Osteocyte (in vitro differentiated cells): ENCODE measurements at places on chromosomes 2 and 18. TPM values are rescaled to one million over a fixed set of nuclear protein-coding genes. Genes with fewer than 3 reads are reported as not detected.

DNA sequence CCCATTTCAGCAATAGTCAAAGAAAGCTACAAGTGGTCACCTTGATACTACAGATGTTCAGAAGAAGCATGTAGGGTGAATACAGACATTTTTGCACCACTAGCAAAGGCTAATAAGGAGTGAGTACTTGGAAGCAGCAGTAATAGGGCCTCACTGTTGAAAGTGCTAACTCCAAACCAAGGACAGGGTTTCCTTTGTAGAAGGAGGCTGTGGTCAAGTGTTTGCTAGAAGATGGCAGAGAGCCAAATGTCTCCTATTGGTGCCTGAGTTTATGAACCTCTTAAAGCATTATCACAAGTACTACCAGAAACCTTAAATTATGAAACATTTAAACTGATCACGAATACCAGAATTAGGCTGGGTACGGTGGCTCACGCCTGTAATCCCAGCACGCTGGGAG lies 308.1 kb downstream of the ZEB2 start:
- H3K4me3 ChIP-seq: no peak overlapping the region
- H3K4me1 ChIP-seq: peaks cover 3% of the 10 kb centered on the region
- H3K36me3 ChIP-seq: peaks cover 11% of the 10 kb centered on the region
- H3K27me3 ChIP-seq: no peaks in the 10 kb centered on the region
- H3K27ac ChIP-seq: no peak overlapping the region
- no peak for DNase-seq

GRCh38 chr2:29295845-29296244 lies 180.6 kb downstream of the CLIP4 start:
- H3K27ac ChIP-seq: no peak overlapping the region
- H3K4me1 ChIP-seq: no peaks in the 10 kb centered on the region

- peaks cover 5% of the 10 kb centered on the region for H3K27me3 ChIP-seq
- H3K4me3 ChIP-seq: no peak overlapping the region
- H3K27ac ChIP-seq: no peak overlapping the region
- DNase-seq: no peak
- H3K36me3 ChIP-seq: no peaks in the 10 kb centered on the region
- peaks cover 4% of the 10 kb centered on the region for H3K4me1 ChIP-seq
These were observed 18.8 kb upstream of the TEX44 start for GRCh38 chr2:231573698-231574421.

TDRD15 gene
- total RNA-seq: not detected in 2 replicates

DNA sequence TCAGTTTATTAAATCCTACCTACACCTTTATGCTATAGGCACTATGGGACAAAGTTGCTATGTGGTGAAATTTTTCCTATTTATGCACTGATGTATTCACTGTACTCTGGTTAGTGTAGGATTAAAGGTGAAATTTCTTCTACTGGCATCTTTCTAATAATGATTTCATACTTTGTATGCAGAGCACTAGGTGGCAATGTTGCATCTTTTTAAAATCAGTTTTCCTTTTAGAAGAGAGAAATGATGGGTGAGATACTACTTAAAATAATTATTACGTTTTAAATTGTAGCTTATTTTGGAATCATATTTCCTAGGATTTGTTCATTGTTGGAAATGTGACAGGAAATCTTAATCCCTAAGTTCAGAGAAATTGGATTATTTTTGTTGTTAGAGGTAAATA lies 150.9 kb downstream of the CD8B2 start:
- no peak overlapping the region for H3K4me3 ChIP-seq
- H3K27ac ChIP-seq: no peak overlapping the region
- DNase-seq: no peak
- H3K4me1 ChIP-seq: peaks cover 9% of the 10 kb centered on the region
- peaks cover 27% of the 10 kb centered on the region for H3K27me3 ChIP-seq

DNA sequence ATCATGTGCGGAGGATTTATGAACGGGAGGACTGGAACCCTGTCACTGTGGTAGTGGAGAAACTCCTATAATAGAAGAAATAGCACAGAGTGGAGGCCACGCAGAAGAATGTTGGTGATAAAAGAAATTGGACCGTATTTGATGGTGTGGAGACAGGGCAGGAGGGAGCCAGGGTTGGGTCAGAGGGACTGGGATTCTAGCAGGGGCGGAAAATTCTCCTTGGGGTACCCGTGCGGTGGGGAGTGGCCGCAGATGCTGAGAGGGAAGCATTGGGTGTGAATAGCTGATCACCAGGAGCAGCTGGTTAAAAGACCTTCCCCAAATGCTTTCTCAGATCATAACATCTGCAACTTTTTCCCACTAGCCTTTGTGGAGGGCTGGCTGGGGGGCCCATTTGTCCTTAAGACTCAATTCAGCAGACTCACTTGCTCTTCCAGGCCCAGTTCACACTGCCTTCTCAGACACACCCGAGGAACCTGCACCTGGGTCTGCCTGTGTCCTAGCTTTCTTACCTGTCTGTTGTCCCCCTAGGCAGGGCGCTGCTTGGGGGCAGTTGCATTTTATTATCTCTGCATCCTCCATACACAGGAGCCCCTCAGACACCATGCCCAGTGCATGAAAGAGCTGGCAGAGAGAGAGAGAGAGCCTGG lies 7.1 kb downstream of the SH3BP4 start:
- H3K27me3 ChIP-seq: no peaks in the 10 kb centered on the region
- H3K27ac ChIP-seq: no peak overlapping the region
- H3K36me3 ChIP-seq: no peaks in the 10 kb centered on the region
- no peak overlapping the region for H3K4me3 ChIP-seq

REG1A gene
- total RNA-seq: not detected in 2 replicates

GRCh38 chr2:2464643-2465042 lies 133.6 kb upstream of the MYT1L start:
- H3K4me3 ChIP-seq: no peak overlapping the region
- no peak for DNase-seq
- no peak overlapping the region for H3K27ac ChIP-seq
- no peaks in the 10 kb centered on the region for H3K27me3 ChIP-seq
- H3K36me3 ChIP-seq: no peaks in the 10 kb centered on the region

DNA sequence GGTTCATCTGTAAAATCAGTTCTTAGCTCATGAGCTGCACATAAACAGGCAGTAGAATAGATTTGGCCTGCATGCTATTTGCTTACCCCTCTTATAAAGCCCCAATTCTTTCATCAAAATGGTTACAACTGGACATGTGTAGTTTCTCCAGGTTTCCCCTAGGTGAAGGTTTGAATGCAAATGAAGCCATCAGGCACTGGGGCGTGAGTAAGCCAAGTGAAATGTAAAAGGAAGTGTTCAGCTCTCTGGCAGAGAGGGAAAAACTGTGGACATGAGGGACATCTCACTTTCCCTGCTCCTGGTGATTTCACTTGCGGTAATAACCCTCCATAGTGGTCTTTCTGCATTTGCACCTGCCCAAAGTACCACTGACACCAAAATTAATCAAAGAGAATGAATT lies 1402.3 kb upstream of the LRRTM1 start:
- H3K27ac ChIP-seq: no peak overlapping the region
- H3K36me3 ChIP-seq: no peaks in the 10 kb centered on the region
- DNase-seq: no peak
- no peak overlapping the region for H3K4me3 ChIP-seq

DNA sequence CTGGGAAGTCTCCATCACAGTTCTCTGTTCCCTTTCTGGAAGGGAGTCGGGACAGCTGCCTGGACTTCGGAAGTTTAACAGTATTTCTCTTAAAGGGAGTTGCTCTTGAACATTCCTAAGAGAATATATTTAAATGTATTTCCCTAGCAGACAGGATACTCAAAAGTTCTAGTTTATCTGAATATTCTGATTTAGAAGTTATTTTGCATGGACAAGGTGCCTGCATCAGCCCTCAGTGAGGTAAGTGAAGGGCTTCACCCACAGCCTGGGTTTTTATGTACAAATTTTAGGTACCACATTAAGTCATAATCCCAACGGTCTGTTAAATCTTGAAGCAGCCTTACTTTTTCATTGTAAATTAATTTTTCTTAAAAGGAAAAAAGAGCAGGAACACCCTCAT lies 65.1 kb upstream of the REV1 start:
- H3K27ac ChIP-seq: no peak overlapping the region
- peaks cover 69% of the 10 kb centered on the region for H3K36me3 ChIP-seq

- no peaks in the 10 kb centered on the region for H3K4me1 ChIP-seq
- H3K36me3 ChIP-seq: no peaks in the 10 kb centered on the region
These were observed 184.8 kb upstream of the KLHL29 start for GRCh38 chr2:23200068-23200786.

- no peak for DNase-seq
- no peaks in the 10 kb centered on the region for H3K4me1 ChIP-seq
- no peak overlapping the region for H3K4me3 ChIP-seq
- H3K27me3 ChIP-seq: peaks cover 12% of the 10 kb centered on the region
These were observed 282.9 kb upstream of the PKDCC start for GRCh38 chr2:41764919-41765318.

DNA sequence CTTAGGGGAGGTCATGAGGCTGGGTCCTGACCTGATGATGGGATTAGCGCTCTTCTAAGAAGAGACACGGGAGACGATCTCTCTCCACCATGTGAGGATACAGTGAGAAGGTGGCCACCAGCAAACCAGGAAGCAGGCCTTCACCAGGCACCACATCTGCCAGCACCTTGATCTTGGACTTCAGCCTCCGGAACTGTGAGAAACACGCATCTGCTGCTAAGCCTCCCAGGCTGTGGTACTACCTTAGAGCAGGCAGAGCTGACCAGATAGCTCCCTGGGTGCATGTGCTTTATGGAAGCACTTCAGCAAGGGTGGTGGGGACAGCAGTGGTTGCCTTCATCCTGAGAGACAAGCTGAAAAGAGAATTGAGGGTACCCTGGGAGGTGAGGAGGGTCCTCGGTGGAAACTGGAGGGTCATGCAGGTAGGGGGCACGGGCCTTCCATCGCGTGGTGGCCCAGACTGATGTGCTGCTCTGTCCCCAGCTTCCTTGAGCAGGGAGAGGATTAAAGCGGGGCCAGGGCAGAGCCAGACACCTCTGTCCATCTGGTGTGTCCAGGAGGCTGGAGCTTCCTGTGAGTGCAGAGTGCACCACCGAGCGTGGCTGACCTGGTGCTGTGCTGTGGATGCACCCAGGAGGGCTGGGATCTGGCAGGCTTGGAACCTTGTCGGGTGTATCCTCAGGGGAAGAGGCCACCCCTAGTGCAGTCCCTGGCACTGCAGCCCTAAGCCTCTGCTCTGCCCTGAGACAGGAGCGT lies 42.9 kb upstream of the HS6ST1 start:
- DNase-seq: peak; percentile 78
- H3K36me3 ChIP-seq: no peaks in the 10 kb centered on the region
- H3K4me1 ChIP-seq: peaks cover 52% of the 10 kb centered on the region
- H3K27ac ChIP-seq: peak overlapping the region; percentile 88
- H3K4me3 ChIP-seq: no peak overlapping the region

HOXD10 gene
- total RNA-seq: not detected in 2 replicates

CD8B2 gene
- total RNA-seq: not detected in 2 replicates

DNA sequence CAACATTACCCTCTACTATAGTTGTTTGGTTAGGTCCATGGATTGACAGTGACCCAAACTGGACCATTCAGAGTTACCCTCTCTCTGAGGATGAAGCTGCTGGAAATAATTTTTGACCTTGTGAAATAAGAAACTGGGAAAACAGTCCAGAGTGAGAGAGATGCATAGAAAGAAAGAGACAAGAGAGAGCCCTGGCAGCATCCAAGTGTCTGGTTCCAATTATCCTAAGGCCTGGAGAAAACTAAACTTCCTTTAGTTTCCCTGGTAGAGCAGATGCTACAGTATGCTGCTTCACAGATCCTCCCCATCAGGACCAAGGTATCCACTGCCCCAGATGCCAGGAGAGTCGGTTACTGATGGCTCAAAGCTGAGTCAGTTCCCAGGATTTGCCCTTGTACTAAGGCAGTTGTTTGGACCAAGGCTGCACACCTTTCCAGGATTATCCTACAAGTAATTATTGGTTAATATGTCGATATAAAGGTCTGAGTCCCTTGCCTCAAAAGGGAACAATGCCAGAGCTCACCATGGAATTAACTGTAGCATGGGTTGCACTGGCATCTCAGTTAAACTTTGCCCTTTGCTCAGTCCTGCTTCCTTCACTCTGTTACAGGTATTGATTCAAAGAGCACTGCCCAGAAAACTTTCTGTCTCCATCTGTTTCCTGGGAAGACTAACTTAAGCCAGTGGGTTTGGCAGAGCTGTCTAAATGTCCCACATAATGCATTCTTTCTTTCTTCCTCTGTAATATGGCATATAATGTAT lies 14.6 kb upstream of the CHN1 start:
- no peak overlapping the region for H3K27ac ChIP-seq
- H3K36me3 ChIP-seq: no peaks in the 10 kb centered on the region
- H3K4me3 ChIP-seq: no peak overlapping the region
- peaks cover 1% of the 10 kb centered on the region for H3K4me1 ChIP-seq
- H3K27me3 ChIP-seq: no peaks in the 10 kb centered on the region
- DNase-seq: no peak

DNA sequence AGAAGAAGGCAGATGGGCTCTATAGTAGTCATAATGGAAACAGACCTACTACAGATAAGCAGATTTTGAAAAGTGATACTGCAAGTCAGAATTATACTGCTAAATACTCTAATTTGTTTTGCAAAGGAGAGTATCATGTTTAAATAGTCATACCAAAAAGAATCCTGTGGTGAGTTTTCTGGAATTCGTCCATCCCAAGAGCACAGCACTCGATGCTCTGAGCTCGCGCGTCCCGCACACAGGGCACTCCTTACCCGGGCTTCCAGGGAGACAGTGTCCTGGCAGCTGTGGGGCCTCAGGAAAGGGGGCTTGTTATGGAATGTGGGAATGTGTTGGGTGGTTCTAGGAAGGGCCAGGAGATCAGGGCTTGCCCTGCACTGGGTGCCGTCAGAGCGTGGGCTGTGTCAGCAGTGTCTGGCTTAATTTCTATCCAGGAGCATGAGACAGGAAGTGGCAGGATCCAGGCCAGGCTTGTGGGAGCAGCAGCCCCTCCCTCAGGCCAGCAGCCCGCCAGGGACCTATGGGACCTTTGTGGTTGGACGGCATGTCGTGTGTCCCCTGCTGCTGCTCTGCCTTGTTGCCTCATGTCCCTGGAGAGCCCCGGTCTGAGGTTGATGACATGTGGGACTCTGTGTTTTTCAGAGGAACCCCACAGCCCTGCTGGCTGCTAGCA lies 193.2 kb upstream of the TPO start:
- H3K4me1 ChIP-seq: no peaks in the 10 kb centered on the region
- no peak overlapping the region for H3K4me3 ChIP-seq
- H3K36me3 ChIP-seq: no peaks in the 10 kb centered on the region
- no peaks in the 10 kb centered on the region for H3K27me3 ChIP-seq

EPAS1 gene
- total RNA-seq: 11.0 and 14.1 TPM in 2 replicates

GRCh38 chr18:77160515-77160914 lies 27.9 kb upstream of the MBP start:
- no peak for DNase-seq
- H3K36me3 ChIP-seq: no peaks in the 10 kb centered on the region
- H3K27me3 ChIP-seq: peaks cover 28% of the 10 kb centered on the region

RAB27B gene
- 1.9 and 2.1 TPM in 2 replicates for total RNA-seq

- no peaks in the 10 kb centered on the region for H3K36me3 ChIP-seq
- peaks cover 1% of the 10 kb centered on the region for H3K4me1 ChIP-seq
- no peak within 1 kb of the TSS for H3K27ac ChIP-seq
- H3K27me3 ChIP-seq: peaks cover 37% of the 10 kb centered on the region
- DNase-seq: no peak
- no peak within 1 kb of the TSS for H3K4me3 ChIP-seq
These were observed at the start of gene SYT4 for GRCh38 chr18:43277164-43277600. SYT4 (minus strand) TSS chr18:43277490; CDS start chr18:43277281, 209 bp downstream.

CFAP65 gene
- total RNA-seq: not detected in 2 replicates

RAPH1 gene
- total RNA-seq: 37.0 and 38.6 TPM in 2 replicates

- no peaks in the 10 kb centered on the region for H3K36me3 ChIP-seq
- H3K4me1 ChIP-seq: peaks cover 13% of the 10 kb centered on the region
- DNase-seq: no peak
- no peak overlapping the region for H3K4me3 ChIP-seq
These were observed 161.8 kb upstream of the KLF7 start for GRCh38 chr2:207327513-207327912.

ZNF804A gene
- total RNA-seq: not detected in 2 replicates

SERPINB11 gene
- not detected in 2 replicates for total RNA-seq

GRCh38 chr18:63951302-63951705 lies 2.2 kb downstream of the HMSD start:
- H3K36me3 ChIP-seq: no peaks in the 10 kb centered on the region
- H3K4me3 ChIP-seq: no peak overlapping the region
- H3K27ac ChIP-seq: no peak overlapping the region
- peaks cover 11% of the 10 kb centered on the region for H3K4me1 ChIP-seq
- H3K27me3 ChIP-seq: peaks cover 38% of the 10 kb centered on the region
